Colonic mucosa (tissue), 4 donors: ENCODE measurements at places on chromosomes 5 and 9. TPM values are rescaled to one million over a fixed set of nuclear protein-coding genes. Genes with fewer than 3 reads are reported as not detected.

Gene SLC22A4
- total RNA-seq = 8.3 TPM

DNA sequence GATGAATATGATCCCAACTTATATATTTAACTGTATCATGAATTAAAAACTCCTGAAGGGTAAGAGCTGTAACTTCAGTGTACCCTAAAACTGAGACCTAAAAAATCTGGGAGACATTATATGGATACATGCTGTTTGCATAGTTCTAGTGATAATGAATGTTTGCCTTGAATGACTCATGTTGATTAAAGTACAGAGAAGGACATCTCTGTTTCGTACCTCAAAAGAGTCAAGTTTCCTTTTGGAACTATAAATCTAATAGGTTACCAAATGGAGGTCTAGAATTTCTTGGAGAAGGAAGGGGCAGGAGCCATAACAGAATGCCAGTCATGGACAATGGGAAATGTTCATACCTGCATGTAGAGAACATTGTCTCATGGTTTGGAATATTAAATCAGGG lies 168.1 kb downstream of the SNCAIP start:
- no peaks in the 10 kb centered on the region for H3K4me1 ChIP-seq
- no peak overlapping the region for H3K4me3 ChIP-seq
- no peaks in the 10 kb centered on the region for H3K36me3 ChIP-seq
- DNase-seq = no peak

Gene FIBCD1
- total RNA-seq = 32.9 TPM

DNA sequence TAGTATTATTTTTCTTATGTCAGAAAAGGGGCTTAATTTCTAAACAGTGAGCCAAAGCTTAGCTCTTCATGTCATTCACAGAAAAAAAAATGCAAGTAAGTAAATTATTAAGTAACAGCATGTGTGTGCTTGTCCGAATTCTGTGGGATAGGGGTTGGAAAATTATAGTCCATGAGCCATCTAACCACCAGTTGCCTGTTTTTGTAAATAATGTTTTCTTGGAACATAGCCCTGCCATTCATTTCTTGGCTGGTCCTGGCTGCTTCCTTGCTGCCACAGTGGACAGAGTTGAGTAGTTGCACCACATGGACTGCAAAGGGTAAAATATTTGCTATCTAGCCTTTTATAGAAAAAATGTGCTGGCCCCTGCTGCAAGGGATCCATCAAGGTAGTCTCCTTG lies 513.7 kb upstream of the WWC1 start:
- no peaks in the 10 kb centered on the region for H3K36me3 ChIP-seq
- no peak overlapping the region for H3K27ac ChIP-seq
- H3K4me3 ChIP-seq = no peak overlapping the region
- DNase-seq = no peak

DNA sequence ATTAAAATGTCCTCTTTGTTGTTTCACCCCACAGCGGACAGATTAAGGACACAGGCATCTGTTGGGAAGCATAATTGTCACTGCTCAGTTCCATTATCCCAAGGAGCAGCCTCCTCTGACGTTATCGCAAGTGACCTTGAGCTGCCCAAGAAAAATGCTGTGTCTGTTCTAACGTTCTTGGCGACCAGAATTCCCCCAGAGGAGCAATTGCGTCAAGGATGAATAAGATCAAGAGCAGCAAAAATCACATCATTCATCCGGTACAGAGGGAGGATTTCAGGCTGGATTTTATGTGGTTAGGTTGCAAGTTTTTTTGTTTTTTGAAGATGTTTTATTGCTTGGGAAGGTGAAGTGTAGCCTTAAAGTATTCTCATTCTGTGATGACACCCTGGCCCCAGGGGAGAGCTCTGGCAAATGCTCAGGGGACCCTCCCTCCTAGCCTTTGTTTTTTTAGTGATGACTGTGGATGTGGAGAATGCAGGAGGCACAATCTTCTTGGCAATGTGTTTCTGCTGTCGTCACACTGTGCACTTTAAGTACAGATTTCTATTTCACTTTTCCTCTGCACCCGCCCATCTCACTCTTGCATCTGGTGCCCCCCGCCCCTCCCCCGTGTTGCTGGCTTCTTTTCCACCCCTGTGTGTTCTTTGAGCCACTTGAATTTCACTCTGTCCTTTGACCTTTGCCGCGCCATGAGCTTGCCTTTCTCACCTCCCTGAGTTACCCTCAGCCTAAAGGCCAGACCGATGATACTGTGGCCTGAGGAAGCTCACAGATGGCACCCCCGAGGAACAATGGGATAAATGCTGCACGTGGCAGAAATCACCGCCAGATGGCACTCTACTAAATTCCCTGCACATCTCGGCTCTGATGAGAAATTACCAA lies 308.5 kb downstream of the RAB3C start:
- no peak overlapping the region for H3K27ac ChIP-seq
- no peaks in the 10 kb centered on the region for H3K4me1 ChIP-seq
- no peaks in the 10 kb centered on the region for H3K27me3 ChIP-seq
- no peak overlapping the region for H3K4me3 ChIP-seq
- peak; percentile 69 for DNase-seq

DNA sequence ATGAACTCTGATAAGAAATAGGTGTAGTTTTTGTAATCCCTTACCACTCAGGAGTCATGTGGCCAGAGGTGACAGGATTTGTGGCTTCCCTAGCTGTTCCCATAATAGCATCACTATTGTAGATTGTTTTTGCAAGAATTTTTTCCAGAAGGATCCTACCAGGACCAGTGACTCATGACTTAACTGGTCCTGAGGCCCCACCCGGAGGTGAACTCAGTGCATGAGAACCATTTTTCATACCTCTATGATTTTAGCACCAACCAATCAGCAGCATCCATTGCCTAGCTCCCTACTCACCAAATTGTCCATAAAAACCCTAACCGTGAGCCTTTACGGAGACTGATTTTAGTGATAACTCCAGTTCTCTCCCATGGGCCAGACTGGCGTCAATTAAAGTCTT lies 484.8 kb downstream of the PSAT1 start:
- no peak overlapping the region for H3K4me3 ChIP-seq
- no peak for DNase-seq
- H3K27ac ChIP-seq = no peak overlapping the region
- no peaks in the 10 kb centered on the region for H3K27me3 ChIP-seq
- no peaks in the 10 kb centered on the region for H3K36me3 ChIP-seq
- H3K4me1 ChIP-seq = no peaks in the 10 kb centered on the region

Gene CCDC69
- 23.8 TPM for total RNA-seq

Gene NR2F1
- 2.9 TPM for total RNA-seq

DNA sequence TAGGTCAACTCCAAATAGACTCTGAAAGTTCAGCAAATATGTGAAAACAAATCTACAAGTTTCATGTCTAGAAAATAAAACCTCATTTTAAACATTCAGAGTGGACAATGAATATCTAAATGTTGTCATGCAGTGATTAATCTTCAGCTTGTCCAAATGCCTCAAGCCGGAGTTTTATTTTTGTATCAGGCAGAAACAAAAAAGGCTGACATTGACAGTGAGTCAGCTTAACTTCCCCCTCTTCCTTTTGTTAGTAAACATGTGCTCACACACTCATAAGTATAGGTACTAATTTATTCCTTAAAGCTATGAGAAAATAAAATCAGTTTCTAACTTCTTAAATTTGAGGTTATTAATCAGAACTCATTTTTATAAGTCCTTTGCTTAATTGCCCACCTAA lies 467.9 kb upstream of the DAB2 start:
- no peak overlapping the region for H3K27ac ChIP-seq
- no peaks in the 10 kb centered on the region for H3K4me1 ChIP-seq
- DNase-seq = no peak
- H3K36me3 ChIP-seq = no peaks in the 10 kb centered on the region

Gene CD180
- 1.4 TPM for total RNA-seq

- no peak overlapping the region for H3K4me3 ChIP-seq
- H3K27me3 ChIP-seq = no peaks in the 10 kb centered on the region
- DNase-seq = no peak
- peak overlapping the region; percentile 74 for H3K27ac ChIP-seq
These were observed 41.6 kb upstream of the EQTN start for GRCh38 chr9:27338527-27338903.

GRCh38 chr9:35962126-35962906 lies 4.4 kb upstream of the OR2S2 start:
- DNase-seq = no peak
- no peaks in the 10 kb centered on the region for H3K36me3 ChIP-seq
- H3K4me3 ChIP-seq = no peak overlapping the region
- no peaks in the 10 kb centered on the region for H3K4me1 ChIP-seq
- H3K27me3 ChIP-seq = no peaks in the 10 kb centered on the region

DNA sequence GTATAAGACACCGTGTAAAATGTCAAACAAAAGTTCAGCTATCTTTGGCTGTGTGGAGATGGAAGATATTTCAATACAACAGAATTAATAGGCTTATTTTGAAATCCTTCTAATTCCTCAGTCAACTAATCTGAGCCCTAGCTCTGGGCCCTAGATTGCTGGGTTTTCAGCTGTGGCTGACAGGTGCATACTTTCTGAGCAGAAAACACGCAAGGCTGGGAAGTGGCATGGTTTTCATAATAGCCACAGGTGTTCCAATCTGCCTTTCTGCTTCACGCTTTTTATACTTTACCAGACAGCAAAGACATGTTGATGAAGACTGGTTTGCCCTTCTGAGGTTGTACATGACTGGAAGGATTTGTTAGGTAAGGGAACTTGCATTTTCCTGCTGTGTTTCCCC lies 20.7 kb upstream of the XPA start:
- no peak for DNase-seq
- no peaks in the 10 kb centered on the region for H3K27me3 ChIP-seq
- H3K27ac ChIP-seq = no peak overlapping the region
- no peaks in the 10 kb centered on the region for H3K36me3 ChIP-seq
- no peak overlapping the region for H3K4me3 ChIP-seq
- H3K4me1 ChIP-seq = no peaks in the 10 kb centered on the region

GRCh38 chr9:90132866-90133265 lies 509.8 kb downstream of the DIRAS2 start:
- no peaks in the 10 kb centered on the region for H3K36me3 ChIP-seq
- DNase-seq = no peak

GRCh38 chr5:65020492-65020891 lies 251.8 kb downstream of the CWC27 start:
- H3K27ac ChIP-seq = no peak overlapping the region
- H3K4me3 ChIP-seq = no peak overlapping the region
- H3K36me3 ChIP-seq = no peaks in the 10 kb centered on the region
- H3K27me3 ChIP-seq = no peaks in the 10 kb centered on the region
- no peaks in the 10 kb centered on the region for H3K4me1 ChIP-seq

Gene ORM2
- not detected for total RNA-seq

Gene CCL21
- total RNA-seq = 42.2 TPM

Gene TRIM41
- 41.1 TPM for total RNA-seq

- no peaks in the 10 kb centered on the region for H3K27me3 ChIP-seq
- DNase-seq = peak; percentile 57
- H3K4me3 ChIP-seq = no peak overlapping the region
- no peaks in the 10 kb centered on the region for H3K4me1 ChIP-seq
These were observed 29.8 kb upstream of the SEC16A start for GRCh38 chr9:136512651-136513071.

GRCh38 chr5:122310889-122311288 lies 1.1 kb upstream of the SNCAIP start:
- no peak overlapping the region for H3K4me3 ChIP-seq
- H3K27ac ChIP-seq = no peak overlapping the region
- no peaks in the 10 kb centered on the region for H3K36me3 ChIP-seq
- H3K27me3 ChIP-seq = no peaks in the 10 kb centered on the region

Gene HTR1A
- total RNA-seq = not detected

GRCh38 chr9:36191290-36191645 lies 547 bp downstream of the CLTA start:
- H3K36me3 ChIP-seq = no peaks in the 10 kb centered on the region
- peak; percentile 41 for DNase-seq
- peak overlapping the region; percentile 97 for H3K4me3 ChIP-seq
- no peaks in the 10 kb centered on the region for H3K27me3 ChIP-seq

GRCh38 chr5:122112063-122112462 lies 17.3 kb upstream of the ZNF474 start:
- H3K27me3 ChIP-seq = no peaks in the 10 kb centered on the region
- no peak overlapping the region for H3K27ac ChIP-seq
- H3K4me3 ChIP-seq = no peak overlapping the region

GRCh38 chr9:36319183-36319582 lies 60.9 kb upstream of the GNE start:
- DNase-seq = no peak
- H3K4me3 ChIP-seq = no peak overlapping the region
- peak overlapping the region; percentile 87 for H3K27ac ChIP-seq
- H3K36me3 ChIP-seq = no peaks in the 10 kb centered on the region
- peaks cover 10% of the 10 kb centered on the region for H3K4me1 ChIP-seq
- H3K27me3 ChIP-seq = no peaks in the 10 kb centered on the region

Gene LCN1
- not detected for total RNA-seq

Gene PCDHB5
- 0.10 TPM for total RNA-seq

Gene MOCS2
- 27.8 TPM for total RNA-seq

- H3K4me3 ChIP-seq = no peak overlapping the region
- H3K27me3 ChIP-seq = no peaks in the 10 kb centered on the region
- no peaks in the 10 kb centered on the region for H3K36me3 ChIP-seq
- H3K4me1 ChIP-seq = no peaks in the 10 kb centered on the region
These were observed 235.2 kb downstream of the NR3C1 start for GRCh38 chr5:143168171-143168741.

DNA sequence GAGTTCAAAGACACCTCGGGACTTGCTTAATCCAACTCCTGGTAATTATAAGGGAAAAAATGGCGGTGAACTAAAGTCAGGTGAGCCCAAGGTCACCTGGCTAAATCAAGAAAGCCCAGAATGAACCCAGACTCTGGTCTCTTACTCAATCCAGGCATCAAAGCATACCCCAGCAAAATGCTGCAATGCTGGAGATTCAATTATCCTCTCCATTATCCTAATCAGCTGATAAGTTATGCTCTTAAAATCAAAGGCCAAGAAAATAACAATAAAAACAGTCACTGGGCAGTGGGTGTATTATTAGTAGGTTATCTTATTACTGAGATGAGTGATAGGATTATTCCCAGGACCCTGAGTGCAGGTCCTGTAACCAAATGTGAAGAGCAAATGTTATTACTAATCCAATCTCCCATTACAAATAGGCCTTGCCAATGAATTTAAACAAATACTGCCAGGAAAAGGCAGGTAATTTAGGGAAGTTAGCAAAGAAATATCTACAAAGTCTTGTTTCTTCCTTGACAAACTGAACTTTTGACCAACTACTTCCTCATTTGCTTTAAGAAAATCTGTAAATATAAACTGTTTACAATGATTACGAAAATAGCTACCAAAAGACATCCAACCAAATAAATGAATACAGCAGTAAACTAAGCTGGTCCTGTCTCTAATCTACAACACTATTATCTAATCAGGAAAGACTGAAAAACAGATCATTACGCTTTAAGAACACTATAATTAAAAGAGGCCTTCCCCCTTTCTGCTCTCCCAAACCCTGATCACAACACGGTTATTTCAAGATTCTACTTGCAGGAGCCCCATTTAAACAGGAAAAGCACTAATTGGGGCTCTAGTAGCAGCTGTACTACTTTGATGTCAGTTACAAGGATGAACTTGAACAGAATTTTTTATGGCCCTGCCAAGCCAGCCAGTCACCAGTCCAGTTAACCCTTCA lies 103.2 kb downstream of the MED27 start:
- H3K36me3 ChIP-seq = no peaks in the 10 kb centered on the region
- H3K4me1 ChIP-seq = no peaks in the 10 kb centered on the region
- no peak overlapping the region for H3K4me3 ChIP-seq
- no peaks in the 10 kb centered on the region for H3K27me3 ChIP-seq

Gene TRIO
- 134 TPM for total RNA-seq
